ENCODE measurements at places on chromosomes 2 and 18. TPM values are rescaled to one million over a fixed set of nuclear protein-coding genes. Genes with fewer than 3 reads are reported as not detected.

- H3K4me1 ChIP-seq: peaks cover 58% of the 10 kb centered on the region
- peaks cover 4% of the 10 kb centered on the region for H3K27me3 ChIP-seq
- peak overlapping the region; percentile 5 for H3K4me3 ChIP-seq
- no peak for DNase-seq
- H3K36me3 ChIP-seq: peaks cover 21% of the 10 kb centered on the region
Observed at GRCh38 chr2:33494155-33494779, 17.8 kb downstream of the RASGRP3 start.

DNA sequence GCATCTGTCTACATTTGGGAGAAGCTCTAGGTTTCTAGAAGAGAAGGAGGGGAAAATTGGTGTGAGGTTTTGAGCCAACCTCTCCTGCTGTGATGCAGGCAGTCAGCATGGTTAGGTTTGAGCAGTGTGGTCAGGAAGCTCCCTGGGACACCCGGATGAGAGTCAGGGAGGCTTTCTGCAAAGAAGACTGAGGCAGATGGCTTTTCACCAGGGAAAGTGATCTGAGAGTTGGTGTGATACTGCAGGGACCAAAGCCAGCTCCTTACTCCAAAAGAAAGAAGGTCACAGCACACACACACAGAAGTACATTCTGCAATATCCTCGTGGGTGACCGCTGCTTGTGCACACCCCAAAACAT lies 75.8 kb upstream of the BCL11A start:
- peaks cover 55% of the 10 kb centered on the region for H3K27me3 ChIP-seq
- H3K4me1 ChIP-seq: no peaks in the 10 kb centered on the region
- no peak overlapping the region for H3K4me3 ChIP-seq
- H3K27ac ChIP-seq: no peak overlapping the region
- no peak for DNase-seq

DNA sequence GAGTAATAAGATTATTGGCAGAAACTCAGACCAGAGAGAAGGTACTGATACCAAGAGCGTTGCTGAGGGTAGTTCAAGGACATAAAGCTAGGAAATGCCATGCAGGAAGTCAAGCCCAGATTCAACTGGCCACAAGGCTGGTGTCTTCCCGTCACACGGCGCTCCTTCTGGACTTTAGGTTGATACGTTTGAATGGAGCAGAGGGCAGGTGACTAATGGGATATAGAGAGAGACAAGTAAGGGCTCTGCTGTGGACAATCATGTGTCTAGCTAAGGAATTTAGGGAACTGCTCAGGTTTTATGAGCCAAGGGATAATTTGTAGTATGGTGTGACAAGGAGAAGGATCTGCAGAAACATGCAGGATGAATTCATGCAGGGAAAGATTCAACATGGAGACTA lies 83.9 kb upstream of the MC2R start:
- H3K27me3 ChIP-seq: no peaks in the 10 kb centered on the region
- no peak overlapping the region for H3K4me3 ChIP-seq
- H3K27ac ChIP-seq: no peak overlapping the region
- no peaks in the 10 kb centered on the region for H3K4me1 ChIP-seq
- DNase-seq: no peak
- no peaks in the 10 kb centered on the region for H3K36me3 ChIP-seq

DNA sequence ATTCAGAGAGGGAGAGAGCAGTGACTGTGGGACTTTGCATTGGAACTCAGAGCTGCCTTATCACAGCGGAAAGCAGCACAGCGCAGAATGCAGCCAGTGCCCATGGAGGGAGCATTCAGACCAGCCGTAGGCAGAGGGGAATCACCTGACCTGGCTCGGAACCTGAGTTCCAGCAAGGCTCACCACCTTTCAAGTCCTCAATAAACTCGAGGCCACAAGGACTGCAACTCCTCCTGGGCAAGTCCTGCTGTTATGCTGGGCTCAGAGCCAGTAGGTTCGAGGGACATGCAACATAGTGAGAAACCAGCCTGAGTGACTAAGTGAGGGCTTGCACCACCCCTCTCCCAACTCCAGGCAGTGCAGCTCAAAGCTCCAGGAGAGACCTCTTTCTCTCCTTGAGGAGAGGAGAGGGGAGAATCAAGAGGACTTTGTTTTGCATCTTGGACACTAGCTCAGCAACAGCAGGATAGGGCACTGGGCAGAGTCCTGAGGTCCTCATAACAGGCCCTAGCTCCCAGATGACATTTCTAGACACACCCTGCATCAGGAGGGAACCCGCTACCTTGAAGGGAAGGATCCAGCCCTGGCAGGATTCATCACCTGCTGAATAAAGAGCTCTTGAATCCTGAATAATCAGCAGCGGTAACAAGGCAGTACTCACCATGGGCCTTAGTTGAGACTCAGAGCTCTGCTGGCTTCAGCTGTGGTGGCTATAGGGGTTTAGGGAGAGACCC lies 136.8 kb upstream of the OTOS start:
- no peak overlapping the region for H3K4me3 ChIP-seq
- no peak overlapping the region for H3K27ac ChIP-seq
- DNase-seq: no peak
- peaks cover 64% of the 10 kb centered on the region for H3K27me3 ChIP-seq

GRCh38 chr2:209501579-209501978 lies 77.7 kb downstream of the MAP2 start:
- H3K36me3 ChIP-seq: no peaks in the 10 kb centered on the region
- H3K4me3 ChIP-seq: no peak overlapping the region
- DNase-seq: no peak
- no peaks in the 10 kb centered on the region for H3K27me3 ChIP-seq
- no peak overlapping the region for H3K27ac ChIP-seq

GRCh38 chr2:148006249-148007007 lies 14.1 kb downstream of the ORC4 start:
- no peaks in the 10 kb centered on the region for H3K4me1 ChIP-seq
- H3K27ac ChIP-seq: no peak overlapping the region
- peaks cover 49% of the 10 kb centered on the region for H3K36me3 ChIP-seq
- DNase-seq: no peak

DNA sequence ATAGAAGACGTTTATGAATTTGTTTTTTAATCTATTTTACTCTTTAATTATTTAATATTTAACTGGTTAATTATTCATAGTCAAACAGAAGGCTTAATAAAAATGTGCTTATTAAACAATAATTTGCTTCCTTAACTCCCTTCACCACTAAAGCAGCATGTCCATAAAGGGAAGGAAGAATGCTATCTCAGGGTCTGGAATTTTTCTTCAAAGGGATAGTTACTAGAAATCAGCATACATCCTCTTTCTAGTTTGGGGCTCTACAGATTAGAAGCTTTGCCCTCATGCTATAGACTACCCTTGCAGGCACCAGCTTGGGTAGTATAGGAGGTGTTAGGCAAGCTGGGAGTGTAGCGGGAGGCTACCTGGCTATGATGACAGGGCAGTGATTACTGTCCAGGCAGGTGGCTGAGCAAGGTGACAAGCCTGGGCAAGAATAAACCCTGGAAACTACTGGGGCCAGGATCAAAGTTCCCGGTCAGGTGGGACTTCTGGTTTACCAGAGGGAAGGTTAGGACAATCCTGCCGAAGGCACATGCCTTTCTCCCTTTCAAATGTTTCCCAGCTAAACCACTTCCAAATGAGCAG lies 276.0 kb upstream of the REV1 start:
- DNase-seq: no peak
- H3K27me3 ChIP-seq: peaks cover 6% of the 10 kb centered on the region
- H3K4me1 ChIP-seq: peaks cover 3% of the 10 kb centered on the region

GRCh38 chr2:10341193-10341592 lies 38.5 kb downstream of the HPCAL1 start:
- H3K27ac ChIP-seq: no peak overlapping the region
- no peaks in the 10 kb centered on the region for H3K36me3 ChIP-seq
- no peaks in the 10 kb centered on the region for H3K27me3 ChIP-seq
- DNase-seq: no peak
- H3K4me3 ChIP-seq: no peak overlapping the region

GRCh38 chr2:148756292-148756975 lies 111.9 kb downstream of the EPC2 start:
- H3K4me1 ChIP-seq: peaks cover 4% of the 10 kb centered on the region
- no peak for DNase-seq
- H3K27me3 ChIP-seq: no peaks in the 10 kb centered on the region

- peak; percentile 80 for DNase-seq
- H3K4me1 ChIP-seq: peaks cover 53% of the 10 kb centered on the region
- peak overlapping the region; percentile 70 for H3K4me3 ChIP-seq
- H3K27ac ChIP-seq: peak overlapping the region; percentile 85
- no peaks in the 10 kb centered on the region for H3K27me3 ChIP-seq
Observed at GRCh38 chr2:234463626-234464290, 33.1 kb downstream of the ARL4C start.

DNA sequence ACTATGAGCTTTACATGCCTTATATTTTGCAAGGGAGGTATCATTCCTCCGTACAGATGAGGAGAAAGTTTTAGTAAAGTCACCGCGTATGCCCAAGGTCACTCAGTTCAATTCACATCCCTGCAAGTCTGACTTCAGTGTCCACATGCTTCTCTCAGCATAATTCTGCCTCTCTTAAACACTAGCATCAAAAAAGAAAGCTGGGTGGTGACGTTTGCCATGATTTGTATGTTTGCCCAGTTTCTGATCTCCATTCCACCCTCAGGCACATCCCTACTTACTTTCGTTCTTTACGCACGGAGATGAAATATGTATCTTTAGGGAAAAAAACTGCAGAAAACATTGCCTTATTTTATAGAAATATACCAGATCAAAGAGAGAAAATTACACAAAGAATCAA lies 129.2 kb upstream of the PTPRM start:
- no peaks in the 10 kb centered on the region for H3K4me1 ChIP-seq
- no peak overlapping the region for H3K27ac ChIP-seq
- H3K4me3 ChIP-seq: no peak overlapping the region
- DNase-seq: no peak
- H3K27me3 ChIP-seq: no peaks in the 10 kb centered on the region

DNA sequence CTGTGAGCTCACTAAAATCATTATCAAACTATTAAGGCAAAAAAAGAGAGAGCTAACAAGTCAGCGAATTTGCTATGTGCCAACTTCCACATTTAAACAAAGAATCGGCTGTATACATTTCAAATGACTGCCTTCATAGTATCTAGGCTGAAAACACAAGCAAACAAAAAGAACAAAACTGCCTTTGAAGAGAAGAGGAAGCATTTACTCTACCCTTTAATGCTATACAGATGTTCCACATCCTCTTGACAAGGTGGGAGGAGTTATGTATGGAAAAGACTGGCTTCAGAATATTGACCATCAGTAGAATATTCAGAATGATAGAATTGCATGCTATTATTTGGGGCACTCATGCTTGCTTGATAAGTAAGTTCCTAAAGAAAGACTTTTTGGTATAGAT lies 741.7 kb downstream of the PLCL1 start:
- no peak overlapping the region for H3K27ac ChIP-seq
- no peaks in the 10 kb centered on the region for H3K27me3 ChIP-seq
- H3K4me1 ChIP-seq: no peaks in the 10 kb centered on the region
- H3K36me3 ChIP-seq: no peaks in the 10 kb centered on the region

DNA sequence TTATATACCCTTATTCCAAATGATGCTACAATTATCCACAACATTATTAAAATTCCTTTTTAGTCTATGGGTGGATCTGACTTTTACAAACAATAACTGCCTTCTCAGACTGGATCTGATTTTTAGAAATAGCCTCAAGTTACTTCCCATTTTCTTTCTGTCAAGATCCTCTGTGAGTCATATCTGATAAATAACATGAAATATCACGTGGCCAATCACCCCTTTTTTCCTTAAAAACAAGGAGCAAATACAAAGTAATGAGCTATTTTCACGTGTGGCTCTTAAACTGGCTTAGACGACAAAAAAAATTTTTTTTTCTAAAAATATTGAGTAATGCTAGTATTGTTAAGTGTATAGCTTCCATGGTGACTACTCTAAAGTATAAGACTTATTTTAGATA lies 6.7 kb downstream of the PELI1 start:
- peaks cover 75% of the 10 kb centered on the region for H3K4me1 ChIP-seq
- H3K27me3 ChIP-seq: no peaks in the 10 kb centered on the region
- DNase-seq: no peak
- H3K27ac ChIP-seq: no peak overlapping the region
- H3K4me3 ChIP-seq: no peak overlapping the region

DNA sequence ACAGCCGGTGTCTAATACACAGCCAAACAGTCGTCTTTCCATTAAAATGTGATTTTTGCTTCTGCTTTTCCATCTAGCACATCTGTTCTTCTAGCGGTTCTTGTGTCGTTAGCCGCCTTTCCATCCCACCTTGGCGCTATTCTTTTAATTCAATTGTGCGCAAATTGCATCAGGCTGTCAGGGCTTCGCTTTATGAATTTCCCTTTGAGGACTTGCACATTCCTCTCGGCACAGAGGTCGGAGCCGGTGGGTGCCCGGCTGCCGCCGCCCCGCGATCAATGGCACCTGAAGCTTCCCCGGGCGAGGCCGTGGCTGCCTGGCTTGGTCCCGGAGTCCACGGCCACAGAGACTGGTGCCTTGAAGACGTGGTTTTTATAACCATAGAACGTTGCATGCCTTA lies 33.9 kb upstream of the TSPYL6 start:
- no peaks in the 10 kb centered on the region for H3K27me3 ChIP-seq
- no peak overlapping the region for H3K4me3 ChIP-seq
- no peak for DNase-seq
- H3K36me3 ChIP-seq: no peaks in the 10 kb centered on the region
- no peak overlapping the region for H3K27ac ChIP-seq
- H3K4me1 ChIP-seq: no peaks in the 10 kb centered on the region

DNA sequence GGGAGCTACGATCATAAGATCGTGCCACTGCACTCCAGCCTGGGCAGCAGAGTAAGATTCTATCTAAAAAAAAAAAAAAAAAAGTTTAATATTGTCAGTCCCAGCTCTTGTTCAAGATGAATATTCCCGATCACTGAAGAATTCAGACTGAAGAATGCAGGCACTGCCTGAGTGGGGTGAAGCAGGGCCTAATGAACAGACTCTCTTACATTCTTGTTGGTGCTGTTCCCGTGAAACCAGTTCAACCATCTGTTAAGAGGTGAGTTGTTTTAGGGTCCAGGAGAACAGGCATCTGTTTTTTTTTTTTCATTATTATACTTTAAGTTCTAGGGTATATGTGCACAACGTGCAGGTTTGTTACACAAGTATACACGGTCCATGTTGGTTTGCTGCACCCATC lies 17.1 kb upstream of the CAB39 start:
- no peaks in the 10 kb centered on the region for H3K27me3 ChIP-seq
- H3K27ac ChIP-seq: no peak overlapping the region
- peaks cover 3% of the 10 kb centered on the region for H3K36me3 ChIP-seq
- no peak for DNase-seq
- no peak overlapping the region for H3K4me3 ChIP-seq

GRCh38 chr2:178491612-178492011 lies 11.4 kb downstream of the PLEKHA3 start:
- H3K4me1 ChIP-seq: peaks cover 10% of the 10 kb centered on the region
- H3K27ac ChIP-seq: no peak overlapping the region
- H3K27me3 ChIP-seq: no peaks in the 10 kb centered on the region
- DNase-seq: no peak
- no peak overlapping the region for H3K4me3 ChIP-seq

- DNase-seq: no peak
- no peak overlapping the region for H3K4me3 ChIP-seq
- H3K4me1 ChIP-seq: peaks cover 5% of the 10 kb centered on the region
- no peak overlapping the region for H3K27ac ChIP-seq
- no peaks in the 10 kb centered on the region for H3K27me3 ChIP-seq
Observed at GRCh38 chr2:33617401-33617800, 18.3 kb upstream of the FAM98A start.

- H3K27ac ChIP-seq: no peak overlapping the region
- H3K4me3 ChIP-seq: no peak overlapping the region
- no peak for DNase-seq
- no peaks in the 10 kb centered on the region for H3K4me1 ChIP-seq
Observed at GRCh38 chr2:139835101-139835500, 1054.9 kb upstream of the NXPH2 start.

The ID2 gene
- 342 TPM for total RNA-seq

The DUSP11 gene
- total RNA-seq: 30.2 TPM

The KCNF1 gene
- not detected for total RNA-seq

The UGT1A5 gene
- total RNA-seq: not detected

Measured in activated CD8-positive, alpha-beta memory T cell treated with anti-CD3 and anti-CD28 coated beads, Interleukin-2, amount 10 ng/mL, durations not matched to agents 7 days and 5 days (primary cell).